ENCODE measurements at places on chromosomes 13 and 19.
A peak's percentile ranks its signal among the peaks of the same experiment; 100 is the strongest.

DNA sequence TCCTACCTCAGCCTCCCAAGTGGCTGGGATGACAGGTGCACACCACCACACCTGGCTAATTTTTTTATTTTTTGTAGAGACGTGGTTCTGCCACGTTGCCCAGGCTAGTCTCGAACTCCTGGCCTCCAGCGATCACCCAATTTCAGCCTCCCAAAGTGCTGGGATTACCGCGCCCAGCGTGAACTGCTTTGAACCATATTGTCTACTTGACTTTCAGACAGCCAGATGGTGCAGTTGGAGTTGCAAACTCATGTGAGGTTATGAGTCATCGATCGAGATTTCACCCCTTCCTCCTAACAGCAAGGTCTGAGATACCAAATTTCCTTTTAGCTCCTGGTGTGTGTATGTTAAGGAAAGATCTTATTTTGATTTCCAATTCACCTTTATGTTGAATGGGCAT, 2.7 kb downstream of the SLC27A1 start:
- DNase-seq = no peak

DNA sequence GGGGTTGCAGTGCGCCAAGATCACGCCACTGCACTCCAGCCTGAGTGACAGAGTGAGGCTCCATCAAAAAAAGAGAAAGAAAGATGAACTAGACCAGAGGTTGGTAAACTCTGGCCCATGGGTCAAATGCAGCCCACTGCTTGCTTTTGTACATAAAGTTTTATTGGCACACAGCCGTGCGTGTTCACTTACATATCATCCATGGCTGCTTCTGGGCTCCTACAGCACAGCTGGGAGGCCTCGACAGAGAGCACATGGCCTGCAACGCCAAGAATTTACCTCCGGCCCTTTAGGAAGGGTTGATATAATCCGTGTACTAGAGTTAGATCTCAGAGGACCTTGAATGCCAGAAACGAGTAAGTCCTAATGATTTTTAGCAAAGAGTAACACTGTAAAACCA, 46.0 kb downstream of the GNG7 start:
- no peak for DNase-seq

- peak; percentile 33 for DNase-seq
Measured at GRCh38 chr13:50131920-50132903, 117.0 kb downstream of the KCNRG start.

- DNase-seq = no peak
Measured at GRCh38 chr19:47228937-47229675, 1.9 kb downstream of the BBC3 start.

GRCh38 chr19:1233115-1233667, 4.6 kb downstream of the CBARP start:
- DNase-seq = no peak
